ENCODE measurements at places on chromosomes 3 and 15.

DNA sequence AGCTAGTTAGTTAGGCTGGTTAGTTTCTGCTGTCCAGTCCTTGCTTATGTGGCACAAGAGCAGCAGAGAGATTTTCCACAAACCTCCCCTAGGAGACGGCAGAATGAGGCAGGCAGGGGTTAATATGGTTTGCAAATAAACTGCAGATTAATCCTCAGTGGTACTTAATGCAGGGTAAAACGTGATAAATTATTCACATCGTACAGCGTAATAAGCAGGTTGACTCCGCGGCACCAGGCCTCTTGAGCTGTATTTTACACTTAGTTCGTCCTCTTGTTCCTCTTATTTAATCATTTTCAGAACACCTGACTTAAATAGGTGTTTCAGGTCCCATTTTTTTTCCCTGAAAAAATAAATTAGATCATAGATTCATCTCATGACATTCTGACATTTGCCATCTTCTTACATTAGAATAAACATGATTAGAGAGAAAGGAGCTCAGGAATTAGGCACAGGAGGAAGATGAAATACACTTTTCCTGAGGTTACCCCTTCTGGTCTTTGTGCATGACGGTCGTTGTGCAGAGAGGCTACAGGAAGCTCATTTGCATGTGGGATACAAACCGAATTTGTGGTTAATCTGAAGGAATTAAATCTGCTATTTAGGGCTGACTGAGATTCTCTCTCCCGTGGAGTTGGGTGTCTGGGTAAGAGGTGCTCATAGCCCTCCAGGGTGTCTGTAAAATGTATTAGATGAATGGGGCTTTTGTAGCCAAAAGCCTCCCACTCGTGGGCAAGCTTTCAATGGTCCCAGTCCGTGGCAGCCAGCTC, 27.1 kb upstream of the VPS8 start:
- no peak for DNase-seq

GRCh38 chr15:93837450-93837849, 393.9 kb upstream of the MCTP2 start:
- no peak for DNase-seq

GRCh38 chr3:77096966-77097890, 57.3 kb downstream of the ROBO2 start:
- no peak for DNase-seq

DNA sequence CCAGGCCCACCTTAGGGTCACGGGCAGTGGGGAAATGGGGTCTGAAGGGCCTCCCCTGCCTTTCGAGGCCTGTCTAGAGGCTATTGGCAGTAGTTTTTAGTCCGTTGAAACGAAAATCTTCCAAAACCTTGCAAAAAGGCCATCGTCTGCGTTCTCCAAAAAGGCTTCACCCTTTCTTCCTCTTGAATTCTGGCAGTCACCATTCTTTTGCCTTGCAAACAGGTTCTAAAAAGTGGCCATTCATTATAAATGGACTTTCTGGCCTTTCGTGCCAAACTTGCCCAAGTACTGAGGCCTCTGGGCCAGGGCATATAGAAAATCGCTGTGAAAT, 367 bp upstream of the TARS3 start:
- no peak for DNase-seq

DNA sequence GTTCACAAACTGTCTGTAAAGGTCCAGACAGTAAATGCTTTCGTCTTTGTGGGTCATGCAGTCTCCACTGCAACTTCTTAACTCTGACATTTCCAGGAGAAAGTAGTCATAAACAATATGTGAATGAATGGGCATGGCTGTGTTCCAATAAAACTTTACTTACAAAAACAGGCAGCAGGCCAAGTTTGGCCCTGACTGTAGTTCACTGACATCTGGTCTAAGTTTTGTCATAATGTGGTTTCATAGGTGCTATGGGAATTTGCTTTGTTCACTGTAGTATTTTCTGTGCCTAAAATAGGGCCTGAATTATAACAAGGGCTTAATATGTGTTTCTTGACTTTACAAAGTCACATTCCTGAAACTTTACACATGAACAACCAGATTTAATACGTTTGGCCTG, 186.0 kb upstream of the KBTBD8 start:
- no peak for DNase-seq

DNA sequence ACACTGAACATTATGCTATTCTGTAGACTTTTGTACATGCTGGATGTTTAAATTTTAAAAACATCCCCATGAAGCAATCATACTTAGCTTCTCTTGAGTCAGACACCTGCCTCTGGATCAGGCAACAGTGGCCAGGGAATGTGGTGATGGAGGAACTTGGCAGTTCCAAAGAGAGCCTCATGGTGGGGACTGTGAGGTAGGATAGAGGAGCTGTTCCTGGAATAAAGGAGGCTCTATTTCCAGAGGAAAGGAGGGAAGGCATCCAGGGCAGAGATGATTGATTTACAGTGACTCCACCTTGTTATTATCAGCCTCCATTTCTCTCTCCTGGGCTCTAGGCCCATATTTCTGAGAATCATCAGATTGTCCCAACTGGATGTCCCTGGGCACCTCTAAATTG, 35.0 kb upstream of the ABHD17C start:
- no peak for DNase-seq

- DNase-seq = no peak
Observed at GRCh38 chr3:171198781-171199472, 172.4 kb upstream of the SLC2A2 start.

DNA sequence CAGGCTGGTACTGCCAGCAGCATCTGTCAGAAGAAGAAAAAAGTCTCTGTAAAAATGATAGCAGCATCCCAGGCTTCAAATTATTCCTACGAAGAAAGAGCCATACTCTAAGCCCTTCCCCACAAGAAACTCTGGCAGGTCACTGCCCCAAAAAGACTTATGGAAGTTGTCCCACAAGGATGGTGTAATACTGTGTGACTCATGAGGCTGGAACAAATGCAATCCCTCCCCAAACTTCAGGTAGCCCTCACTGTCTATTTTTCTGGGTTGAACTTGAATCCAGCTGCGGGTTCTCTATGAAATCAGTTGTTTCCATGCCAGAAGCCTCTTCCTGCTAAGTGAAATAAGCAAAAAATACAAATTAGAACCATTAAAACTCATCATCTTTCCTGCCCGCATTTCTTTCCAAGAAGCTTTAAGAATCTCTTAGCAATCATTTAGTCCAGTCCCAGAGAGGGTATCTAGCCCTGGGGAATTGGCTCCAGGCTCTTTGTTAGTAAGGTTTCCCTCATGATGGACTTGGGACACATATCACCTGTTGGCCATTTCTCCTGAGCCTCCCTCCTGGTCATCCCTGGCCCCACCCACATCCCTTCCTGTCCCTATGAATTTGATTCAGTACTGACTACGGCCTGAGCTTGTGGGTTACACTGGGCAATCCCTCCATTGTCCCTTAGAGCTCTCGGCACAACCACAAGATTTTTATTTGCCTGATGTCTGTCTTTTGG, 51.7 kb downstream of the FAM174B start:
- no peak for DNase-seq

- DNase-seq = no peak
Observed at GRCh38 chr3:169966951-169967915, 626 bp downstream of the SEC62 start.

DNA sequence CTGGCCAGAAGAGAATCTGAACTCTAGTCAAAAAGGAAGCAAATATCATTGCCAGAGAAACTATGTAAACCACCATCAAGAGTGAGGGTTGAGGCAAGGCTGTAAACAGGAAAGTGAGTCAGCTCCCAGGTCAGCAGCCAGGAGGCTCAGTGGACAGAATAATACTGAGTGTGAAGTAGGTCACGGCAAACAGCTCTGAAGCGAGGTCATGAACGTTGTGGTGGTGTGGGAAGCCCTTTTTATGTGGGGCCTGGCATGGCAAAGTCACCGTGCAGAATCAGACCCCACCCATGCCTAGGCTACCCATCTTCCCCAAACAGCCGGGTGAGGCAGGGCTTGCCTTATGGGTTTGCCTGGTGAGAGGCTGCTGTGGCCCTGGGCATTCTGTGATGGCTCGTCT, 43.9 kb downstream of the THBS1 start:
- DNase-seq = peak; percentile 43

GRCh38 chr3:77707281-77707680, 667.4 kb downstream of the ROBO2 start:
- no peak for DNase-seq

GRCh38 chr3:178406206-178406605, 130.0 kb upstream of the KCNMB2 start:
- DNase-seq = no peak

DNA sequence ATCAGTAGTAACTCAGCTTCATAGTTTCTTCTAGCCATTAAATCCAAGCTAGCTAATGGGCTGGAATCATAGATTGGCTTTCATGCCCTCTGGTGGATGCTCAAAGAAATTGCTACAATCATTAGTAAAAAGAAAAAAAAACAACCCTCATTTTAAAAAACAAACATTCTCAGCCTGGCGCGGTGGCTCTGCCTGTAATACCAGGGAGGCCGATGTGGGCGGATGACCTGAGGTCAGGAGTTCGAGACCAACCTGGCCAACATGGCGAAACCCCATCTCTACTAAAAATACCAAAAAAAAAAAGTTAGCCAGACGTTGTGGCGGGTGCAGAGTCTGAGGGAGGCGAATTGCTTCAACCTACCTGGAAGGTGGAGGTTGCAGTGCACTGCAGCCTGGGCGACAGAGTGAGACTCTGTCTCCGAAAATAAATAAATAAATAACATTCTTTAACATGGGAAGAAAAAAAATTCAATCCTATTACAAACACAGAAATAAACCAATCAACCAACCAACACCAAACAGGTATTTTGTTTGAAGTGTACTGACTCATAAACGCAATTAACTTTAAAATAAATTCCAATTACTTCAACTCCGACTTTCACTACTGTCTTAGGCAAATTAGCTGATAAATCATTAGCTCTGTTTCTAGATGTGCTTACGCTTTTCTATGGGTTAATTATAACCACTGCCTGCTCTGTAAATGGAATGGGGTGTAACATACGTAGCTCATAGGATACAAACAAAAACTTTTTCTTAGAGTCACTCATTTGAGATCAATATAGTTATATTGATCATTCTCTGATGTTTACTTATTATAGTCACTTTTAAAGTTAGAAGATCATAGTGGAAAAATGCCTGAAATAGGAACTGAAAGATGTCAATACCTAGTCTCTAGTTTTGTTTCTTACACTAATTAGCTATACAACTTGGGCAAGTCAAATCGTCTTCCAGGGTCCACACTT, 24.9 kb downstream of the TMEM207 start:
- peak; percentile 13 for DNase-seq

DNA sequence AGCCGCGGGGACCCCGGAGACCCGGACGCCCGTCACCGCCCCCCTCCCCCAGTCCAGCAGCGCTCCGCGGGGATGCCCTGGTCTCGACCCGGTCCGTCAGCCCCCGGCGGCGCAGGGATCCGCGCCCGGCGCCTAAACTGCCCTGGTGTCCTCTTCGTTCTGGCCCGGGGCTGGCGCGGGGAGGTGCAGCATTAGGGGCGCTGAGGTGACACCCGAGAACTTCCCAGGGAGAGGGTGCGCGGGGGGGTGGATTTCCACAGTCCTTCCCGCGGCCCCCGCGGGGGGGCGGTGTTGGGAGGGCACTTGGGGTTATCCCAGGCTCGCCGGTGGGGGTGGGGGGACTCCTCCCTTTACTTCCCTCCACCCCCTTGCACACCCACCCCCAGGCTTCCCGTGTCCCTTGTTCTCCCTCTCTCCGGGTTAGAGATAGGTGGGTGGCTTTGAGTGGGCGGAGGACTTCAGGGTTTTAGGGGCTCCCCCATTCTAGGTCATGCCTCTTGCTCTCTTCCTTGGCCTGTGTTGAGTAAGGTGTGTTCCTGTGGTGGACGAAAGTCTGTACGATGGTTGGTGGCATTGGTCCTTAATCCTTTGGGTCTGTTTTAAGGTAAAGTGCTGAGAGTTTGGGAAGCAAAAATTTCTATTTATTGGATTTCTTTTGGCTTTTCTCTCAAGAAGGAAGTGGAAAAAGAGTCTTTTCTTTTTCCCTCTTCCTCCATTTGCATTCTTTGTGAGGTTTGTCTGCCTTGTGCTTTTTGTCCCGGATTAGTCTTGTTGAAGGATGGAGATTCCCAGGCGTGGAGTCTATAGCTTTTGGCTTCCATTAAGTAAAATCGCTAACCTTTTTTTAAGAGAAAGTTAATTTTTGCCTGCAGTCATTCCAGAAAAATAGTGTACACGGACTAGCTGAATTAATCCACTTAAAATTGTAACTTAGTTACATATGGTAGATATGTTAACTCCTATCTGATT, 811 bp downstream of the SKIL start:
- peak; percentile 66 for DNase-seq

DNA sequence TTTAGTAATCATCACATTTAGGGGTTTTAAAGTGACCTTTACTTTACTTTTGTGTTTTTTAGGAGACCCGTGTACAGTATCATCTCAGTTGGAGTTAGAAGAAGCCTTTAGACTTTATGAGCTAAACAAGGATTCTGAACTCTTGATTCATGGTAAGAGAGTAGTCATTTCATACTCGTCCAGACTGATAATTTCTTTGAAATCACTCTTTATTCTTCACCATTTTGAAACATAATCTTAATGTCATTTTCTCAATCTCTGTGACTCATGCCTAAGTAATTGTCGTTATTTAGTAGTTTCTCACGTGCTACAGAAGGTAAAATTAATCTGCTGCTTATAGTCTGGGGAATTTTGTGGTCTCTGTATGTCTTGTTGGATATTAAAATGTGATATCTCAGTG, 37.7 kb downstream of the PRKCI start:
- DNase-seq = no peak

DNA sequence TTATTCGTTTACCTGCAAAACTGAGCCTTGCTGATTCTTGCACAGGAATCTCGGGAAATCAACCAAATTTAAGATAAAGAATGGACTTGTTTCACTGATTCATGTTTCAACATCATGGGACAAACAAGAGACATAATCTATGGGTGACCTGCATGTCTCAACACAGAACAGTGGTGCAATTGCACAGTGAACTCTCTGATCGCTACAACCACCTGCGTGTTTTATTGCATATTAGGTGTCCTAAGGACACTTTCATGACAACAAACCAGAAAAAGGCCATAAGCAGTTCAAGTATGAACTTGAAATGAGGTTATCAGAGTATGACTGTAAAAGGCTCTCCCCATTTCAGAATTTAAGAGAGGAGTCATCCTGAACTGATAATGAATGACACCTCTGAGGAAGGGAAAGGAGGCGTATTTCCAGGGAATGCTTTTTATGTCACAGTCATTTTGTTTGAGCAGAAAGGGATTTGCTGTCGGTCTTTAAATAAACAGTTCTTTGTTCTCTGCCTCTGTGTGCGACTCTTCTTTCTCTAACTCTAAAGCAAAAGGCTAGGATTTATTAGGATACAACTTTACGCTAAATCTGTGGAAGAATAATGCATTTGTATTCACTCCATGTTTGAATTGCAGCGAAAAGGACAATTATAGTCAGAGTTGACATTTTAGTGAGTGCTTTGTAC, 167.2 kb downstream of the RBMS3 start:
- no peak for DNase-seq

Measured in stimulated activated CD4-positive, alpha-beta T cell treated with anti-CD3 and anti-CD28 coated beads, Interleukin-1b, Interleukin-23, amount 100 ng/mL, for 1 hour (primary cell).